ENCODE measurements at places on chromosomes 16 and 17.

DNA sequence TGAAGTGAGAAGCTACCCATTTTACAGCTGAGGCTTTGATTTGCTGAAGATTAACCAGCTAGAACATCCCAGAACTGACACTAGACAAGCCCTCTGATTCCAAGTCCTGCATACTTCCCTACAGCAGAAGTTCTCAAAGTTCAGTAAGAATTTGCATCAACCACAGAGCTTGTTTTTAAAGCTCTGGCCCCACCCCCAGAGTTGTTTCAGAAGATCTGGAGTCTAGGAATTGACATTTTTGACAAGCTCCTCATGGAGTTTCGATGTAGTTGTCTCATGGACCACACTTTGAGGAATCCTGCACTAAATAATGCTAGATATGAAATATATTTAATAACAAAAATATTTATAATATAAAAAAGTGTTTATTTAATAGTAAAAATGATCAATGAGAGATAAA lies 120.3 kb upstream of the ADAMTS18 start:
- DNase-seq = no peak

DNA sequence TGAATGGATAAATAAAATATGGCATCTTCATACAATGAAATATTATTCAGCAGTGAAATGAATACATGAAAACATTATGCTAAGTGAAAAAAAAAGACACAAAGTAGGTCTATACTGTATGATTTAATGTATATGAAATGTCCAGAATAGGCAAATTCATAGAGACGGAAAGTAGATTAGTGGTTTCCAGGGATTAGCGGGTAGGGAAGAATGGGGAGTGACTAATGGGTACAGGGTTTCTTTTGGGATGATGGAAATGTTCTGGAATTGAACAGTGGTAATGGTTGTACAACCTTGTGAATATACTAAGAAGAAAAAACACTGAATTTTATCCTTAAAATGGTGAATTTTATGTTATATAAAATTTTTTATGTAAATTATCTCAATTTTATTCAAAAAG lies 8.5 kb upstream of the MYCBPAP start:
- DNase-seq = no peak

DNA sequence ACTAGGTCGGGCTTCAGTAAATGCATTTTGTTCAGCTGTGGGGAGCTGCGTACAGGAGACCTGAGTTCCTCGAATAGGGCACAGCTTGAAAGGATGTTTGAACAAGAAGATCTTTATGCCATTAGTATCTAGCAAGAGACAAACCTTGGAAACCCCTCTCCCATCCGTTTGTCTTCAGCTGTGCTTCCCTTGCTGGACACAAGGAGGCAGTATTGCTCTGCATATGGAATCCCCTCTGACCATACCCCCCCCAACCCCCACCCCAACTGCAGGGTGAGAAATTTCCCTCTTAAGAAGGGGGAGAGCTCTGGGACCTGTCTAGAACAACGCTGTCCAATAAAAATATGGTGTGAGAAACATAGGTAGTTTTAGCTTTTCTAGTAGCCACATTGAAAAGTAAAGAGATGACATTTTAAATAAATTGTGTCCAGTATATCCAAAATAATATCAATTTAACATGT lies 1.6 kb downstream of the MRM1 start:
- peak; percentile 19 for DNase-seq

DNA sequence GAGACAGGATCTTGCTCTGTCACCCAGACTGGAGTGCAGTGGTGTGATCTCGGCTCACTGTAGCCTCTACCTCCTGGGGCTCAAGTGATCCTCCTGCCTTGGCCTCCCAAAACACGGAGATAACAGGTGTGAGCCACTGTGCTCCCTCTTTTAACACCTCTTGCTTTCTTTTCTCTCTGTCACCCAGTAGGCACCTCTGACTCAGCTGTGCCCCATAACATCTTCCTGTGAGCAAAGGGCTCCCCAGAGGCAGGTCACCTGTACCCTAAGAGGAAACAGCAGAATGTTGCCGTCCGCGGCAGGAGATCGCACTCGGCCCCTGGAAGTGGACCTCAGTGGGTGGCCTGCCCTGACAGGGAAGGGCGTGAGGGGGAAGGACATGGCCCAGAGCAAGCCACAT lies 918 bp upstream of the NLRC3 start:
- DNase-seq = no peak

DNA sequence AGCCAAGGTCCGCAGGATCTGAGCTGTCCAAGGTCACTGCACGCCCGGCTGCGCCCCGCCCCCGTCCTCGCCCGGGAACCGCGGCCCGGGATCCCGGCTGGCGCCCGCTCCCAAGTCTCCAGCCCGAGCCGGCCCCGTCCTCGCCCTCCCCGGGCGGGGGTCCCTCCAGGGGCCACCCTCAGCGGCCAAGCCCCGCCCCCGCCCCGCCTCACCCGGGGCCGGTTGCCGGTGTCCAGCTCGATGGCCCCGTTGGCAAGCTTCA lies 216 bp downstream of the VPS9D1 start:
- DNase-seq = no peak

Data from SW 1271 (cell line).